ENCODE measurements at places on chromosomes 7 and 10.

DNA sequence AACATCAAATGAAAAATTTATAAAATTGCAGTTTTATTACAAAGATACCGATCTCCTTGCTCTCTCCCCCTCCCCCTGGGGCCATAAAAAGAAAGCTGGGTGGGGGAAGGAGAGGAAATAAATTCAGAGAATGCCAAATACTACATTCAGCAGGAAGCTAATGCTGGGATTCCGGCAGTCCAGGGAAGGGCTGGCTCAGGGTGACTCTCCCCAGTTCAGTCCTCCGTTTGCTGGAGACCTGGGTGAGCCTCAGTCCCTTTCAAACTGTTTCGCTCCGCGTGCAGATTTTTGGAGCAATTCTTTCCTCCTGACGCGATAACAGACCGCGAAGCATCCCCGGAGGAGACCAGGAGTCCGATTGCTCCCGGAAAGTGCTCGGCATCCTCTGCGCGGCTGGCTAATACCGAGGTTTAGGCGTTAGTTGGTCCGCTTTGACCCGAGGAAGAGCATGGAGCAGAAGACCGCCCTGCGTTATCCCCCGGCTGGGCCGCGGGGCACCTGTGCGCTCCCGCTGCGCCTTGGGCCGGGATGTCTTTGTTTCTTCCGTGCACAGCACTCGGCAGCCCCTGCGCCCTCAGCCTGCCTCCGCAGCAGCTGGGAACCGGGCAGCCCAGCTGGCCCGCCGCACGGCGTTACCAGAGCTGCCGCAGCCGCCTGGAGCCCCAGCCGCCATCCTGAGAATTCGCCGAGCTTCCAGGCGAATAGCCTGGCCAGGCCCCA, 3.9 kb upstream of the HOXA2 start:
- no peak for DNase-seq

- no peak for DNase-seq
Observed at GRCh38 chr7:18295781-18296423, 199.6 kb upstream of the HDAC9 start.

DNA sequence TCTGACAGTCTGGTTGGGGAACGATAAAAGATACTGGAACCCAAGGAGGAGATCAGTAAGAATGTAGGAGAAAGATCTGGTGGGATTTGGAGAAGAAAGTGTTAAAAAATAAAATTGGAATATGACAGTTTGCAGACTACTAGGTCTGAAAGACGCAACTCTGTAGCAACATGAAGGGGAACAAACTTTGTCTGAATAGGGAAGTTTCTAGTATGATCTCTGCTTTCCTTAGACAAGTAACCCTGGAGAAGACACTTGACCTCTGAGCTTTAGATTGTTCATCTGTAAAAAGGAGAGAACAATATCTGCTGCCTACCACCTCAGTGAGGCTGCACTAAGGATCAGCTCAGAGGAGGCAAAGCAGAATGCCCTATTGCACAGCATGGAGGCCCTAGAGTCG, 3.0 kb upstream of the PRSS1 start:
- DNase-seq, result no peak

GRCh38 chr7:133945497-133945896, 181.6 kb upstream of the LRGUK start:
- DNase-seq, result no peak

- DNase-seq, result peak; percentile 73
Observed at GRCh38 chr10:60099998-60100747, 193.8 kb upstream of the CCDC6 start.

DNA sequence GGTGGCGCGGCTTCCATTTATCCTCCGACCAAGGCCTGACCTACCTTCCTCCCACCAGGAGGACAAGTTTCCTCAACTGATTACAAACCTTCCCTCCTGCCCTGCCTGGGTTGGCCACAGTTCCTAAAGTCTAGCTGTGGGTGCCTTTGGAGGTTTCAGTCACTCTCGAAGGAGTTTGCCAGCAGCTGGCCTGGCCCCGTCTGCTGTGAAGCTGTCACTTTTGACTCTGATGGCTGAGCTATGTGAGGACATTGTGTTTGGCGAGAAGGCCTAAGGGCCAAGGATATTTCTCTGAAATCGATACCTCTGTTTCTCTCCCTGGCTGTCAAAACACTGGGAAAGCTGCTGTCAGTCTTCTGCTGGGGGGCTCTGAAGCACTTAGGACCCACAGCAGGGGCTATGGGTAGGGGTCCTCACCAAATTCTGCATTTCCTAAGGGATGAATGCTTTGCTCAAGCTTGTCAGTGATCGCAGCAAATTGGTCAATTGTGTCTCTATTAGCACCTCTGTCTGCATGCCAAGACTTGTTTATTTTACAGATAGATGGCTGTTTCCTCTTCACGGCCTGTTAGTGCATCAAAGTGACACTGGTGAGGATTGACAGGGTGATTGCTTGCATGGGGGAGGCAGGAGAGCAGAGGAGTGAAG, 31.9 kb upstream of the SAMD8 start:
- DNase-seq, result no peak

- DNase-seq, result peak; percentile 5
Observed at GRCh38 chr10:104680467-104681401, 39.6 kb downstream of the SORCS3 start.

All from hindlimb muscle (tissue), 1 donor.